Stimulated activated CD8-positive, alpha-beta memory T cell treated with anti-CD3 and anti-CD28 coated beads, Interleukin-7, amount 100 ng/mL, for 48 hours (primary cell): ENCODE measurements at places on chromosomes 4 and X.

DNA sequence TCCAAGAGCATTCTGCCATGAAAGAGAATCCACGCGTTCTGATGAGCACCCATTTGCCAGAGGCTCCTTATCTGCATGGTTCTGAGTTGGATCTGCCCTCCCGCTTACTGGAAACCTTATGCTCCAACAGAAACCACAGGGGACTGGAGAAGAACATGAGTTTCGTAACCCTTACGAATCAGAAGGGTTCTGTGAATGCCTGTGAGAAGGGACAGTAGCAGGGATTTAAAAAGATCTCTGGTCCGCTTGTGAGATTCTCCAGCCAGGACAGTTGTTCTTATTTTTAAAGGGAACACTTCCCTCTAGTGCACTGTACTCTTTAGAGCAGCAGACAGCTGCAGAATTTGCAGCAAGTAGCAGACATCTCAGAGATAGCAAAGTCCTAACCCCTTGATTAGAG, 22.5 kb upstream of the CENPU start:
- no peak for DNase-seq

DNA sequence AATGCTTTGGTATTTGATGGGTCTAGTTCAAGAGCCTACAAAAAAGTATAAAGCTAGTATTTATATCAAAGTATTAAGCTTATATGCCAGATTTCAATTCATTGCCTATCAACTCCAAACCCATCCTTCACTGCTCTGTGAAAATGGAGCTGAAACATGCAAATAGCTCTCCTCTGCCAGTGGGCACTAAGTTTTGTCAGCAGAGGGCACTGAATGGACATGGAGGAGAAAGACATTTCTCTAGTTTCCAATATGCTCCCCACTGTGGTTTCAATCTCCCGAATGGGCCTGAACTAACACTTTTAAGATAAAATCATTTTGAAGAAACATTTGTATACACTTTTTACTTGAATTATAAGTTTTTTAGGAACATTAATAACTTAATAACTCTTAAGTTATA, 12.4 kb downstream of the PPID start:
- DNase-seq: no peak

- DNase-seq: peak; percentile 14
Observed at GRCh38 chrX:2500803-2501558, at the start of the genes DHRSX and ZBED1. Gene DHRSX (minus strand): TSS chrX:2500976. CDS start chrX:2500925, 51 bp downstream. Gene ZBED1 (minus strand): TSS chrX:2500976. CDS start chrX:2490719, 10,257 bp downstream.

GRCh38 chr4:743463-744211, 38.0 kb downstream of the PCGF3 start:
- DNase-seq: no peak

- no peak for DNase-seq
Observed at GRCh38 chrX:17485391-17485790, 110.4 kb downstream of the NHS start.

DNA sequence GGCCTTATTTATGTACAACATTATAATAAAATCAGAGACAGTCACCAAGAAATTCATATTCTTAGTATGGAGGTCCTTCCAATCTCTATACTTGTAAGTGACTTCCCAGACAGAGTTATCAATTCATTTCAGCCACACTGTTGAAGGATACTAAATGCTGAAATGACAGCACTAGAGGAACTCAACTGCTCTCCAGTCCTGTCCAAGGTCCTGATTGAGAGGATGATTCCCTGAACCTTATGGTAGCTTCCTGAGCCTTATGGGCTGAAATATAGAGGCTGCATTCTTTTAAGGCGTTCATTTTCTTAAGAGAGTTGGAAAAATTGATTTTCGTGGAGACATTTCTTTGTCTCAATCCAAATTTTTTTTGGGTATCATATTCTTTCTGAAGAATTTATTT, 205.9 kb downstream of the TLL1 start:
- no peak for DNase-seq

- DNase-seq: no peak
Observed at GRCh38 chr4:170227928-170228327, 138.2 kb upstream of the AADAT start.

DNA sequence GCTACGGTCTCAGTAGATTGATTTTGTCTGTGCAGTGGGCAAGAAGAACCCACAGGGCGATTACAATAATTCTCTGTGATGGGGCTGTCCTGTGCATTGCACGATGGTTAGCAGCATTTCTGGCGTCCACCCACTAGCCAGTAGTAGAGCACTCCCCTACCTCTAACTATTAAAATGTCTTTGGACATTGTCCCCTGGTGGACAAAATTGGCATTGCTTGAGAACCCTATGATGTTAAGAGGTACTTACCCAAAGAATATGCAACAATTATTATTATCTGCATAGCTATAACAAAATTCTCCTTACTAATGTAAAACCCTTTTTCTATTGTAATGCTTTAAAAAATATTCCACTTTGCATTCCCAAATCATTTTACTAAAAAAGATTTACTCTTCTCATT, 109.5 kb upstream of the VCX3A start:
- no peak for DNase-seq

- no peak for DNase-seq
Observed at GRCh38 chr4:145531859-145532258, 50.2 kb downstream of the SMAD1 start.

GRCh38 chr4:6046526-6047129, 28.4 kb upstream of the C4orf50 start:
- DNase-seq: no peak

DNA sequence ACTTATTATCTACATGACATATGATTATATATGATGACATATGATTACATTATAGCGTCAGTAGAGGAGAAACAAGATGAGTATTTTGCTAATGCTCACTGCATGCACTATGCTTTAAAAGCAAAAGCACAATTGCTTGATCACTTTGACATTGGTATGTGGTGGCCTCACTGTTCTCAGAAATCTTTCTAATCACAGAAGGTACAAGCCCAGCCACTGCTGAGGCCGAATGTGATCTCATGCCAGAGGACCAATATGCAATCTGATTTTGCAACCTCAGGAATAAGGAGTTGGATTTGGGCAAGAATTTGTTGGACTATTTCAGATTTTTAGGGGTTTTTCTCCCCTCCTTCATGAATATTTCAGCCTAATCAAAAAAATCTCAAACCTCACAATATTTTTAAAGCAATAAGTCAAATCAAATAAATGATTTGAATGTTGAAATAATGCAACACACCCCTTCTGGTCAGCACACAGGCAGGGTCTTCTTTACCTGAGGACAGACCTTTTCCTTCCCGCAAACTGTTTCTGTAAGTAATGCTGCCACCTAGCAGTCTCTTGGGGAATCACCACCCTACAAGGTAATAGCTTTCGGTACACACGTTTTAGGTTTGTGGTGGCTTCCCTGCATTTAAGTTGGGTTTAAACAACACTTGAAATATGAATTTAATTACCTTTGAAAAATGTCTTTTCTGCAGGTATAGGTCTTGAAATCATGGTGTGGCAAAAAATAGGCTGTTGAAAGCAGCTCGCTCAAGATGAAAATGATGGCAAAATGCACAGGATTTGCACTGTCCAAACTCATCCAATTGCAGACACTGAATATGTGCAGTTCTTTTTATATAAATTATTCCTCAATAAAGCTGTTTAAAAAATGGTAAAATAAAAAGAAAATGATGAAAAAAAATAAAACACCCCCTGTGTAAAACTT, 4.8 kb upstream of the CXCL13 start:
- DNase-seq: no peak

DNA sequence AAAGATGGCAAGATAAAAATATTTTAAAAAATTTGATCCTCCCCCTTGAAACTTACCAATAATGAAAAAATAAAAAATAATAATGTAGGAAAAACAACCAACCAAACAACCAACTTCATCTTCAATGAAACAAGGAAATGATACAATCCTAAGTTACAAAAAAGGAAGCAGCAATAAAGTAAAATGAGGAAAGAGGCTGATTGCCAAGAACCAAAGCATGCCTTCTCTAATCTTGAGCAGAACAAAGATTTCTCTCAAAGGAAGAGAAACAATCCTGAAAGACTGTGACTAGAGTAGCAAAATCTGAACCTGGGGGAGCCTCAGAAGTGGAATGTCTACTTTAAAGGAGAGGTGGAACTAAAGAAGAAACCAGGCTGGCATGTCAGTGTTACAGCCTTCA, 10.9 kb upstream of the WDFY3 start:
- no peak for DNase-seq

DNA sequence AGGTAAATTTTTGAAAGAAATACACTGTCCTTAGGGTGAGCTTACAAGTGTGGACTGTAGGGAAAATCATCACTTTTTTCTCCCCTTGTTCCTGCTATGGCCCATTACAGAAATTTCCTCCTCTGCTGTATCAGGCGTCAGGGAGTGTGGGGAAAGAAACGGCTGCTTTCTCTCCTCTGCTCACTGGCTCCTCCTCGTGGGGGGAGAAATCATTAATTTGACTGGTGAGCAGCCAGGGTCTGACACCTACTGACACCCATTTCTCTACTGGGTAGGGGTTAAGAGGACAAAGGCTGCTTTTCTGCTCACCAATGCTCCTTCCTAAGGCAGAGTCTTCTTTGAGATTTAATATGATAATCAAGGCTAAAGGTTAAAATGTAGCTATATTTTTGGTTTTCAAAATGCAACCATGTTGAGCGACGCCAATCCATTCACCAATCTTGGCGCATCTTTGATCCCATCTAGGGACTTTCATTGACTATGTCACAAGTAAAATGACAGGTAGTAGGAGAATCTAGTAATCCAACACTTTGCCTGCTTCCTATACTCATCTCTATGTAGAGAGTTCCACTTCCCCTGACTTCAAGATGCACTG, 25.1 kb downstream of the SETD7 start:
- DNase-seq: peak; percentile 15

- DNase-seq: no peak
Observed at GRCh38 chr4:26484032-26484515, 6.2 kb downstream of the CCKAR start.

- no peak for DNase-seq
Observed at GRCh38 chr4:120316416-120316815, 249.8 kb upstream of the MAD2L1 start.

DNA sequence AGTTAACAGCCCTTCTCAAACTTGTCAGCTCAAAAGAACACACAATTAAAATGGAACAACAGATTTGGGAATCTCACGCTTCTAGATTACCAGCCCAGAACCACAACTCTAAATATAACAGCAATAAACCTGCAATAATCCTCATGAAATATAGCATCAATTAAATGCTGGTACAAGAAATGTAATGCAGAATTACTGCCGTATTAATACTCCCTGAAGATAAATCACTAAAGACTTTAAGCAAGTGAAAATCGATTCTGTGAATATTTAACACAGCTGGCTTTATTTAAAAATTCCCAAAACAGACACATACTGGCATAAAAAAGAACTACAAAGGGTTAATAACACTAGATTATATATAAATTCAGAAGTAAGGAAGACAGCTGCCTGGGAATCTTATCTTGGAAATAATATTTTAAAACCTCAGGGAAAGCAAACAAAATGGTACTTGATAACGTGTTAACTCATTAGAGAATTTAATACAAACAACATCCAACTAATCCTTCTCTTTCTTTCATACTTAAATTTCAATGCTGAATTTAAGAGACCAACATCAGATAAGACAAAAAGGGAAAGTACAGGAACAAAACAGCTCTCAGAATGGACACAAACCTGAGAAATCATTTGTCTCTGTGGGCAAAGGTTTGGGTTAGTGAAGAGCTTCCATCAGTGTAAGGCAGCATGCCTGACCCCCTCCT, 34.7 kb downstream of the APBB2 start:
- DNase-seq: no peak

GRCh38 chr4:16225863-16226815, at the start of gene TAPT1:
Gene TAPT1 (minus strand): TSS chr4:16226471. CDS start chr4:16226457, 14 bp downstream.
- DNase-seq: peak; percentile 67

GRCh38 chr4:154208424-154208823, 283.2 kb downstream of the DCHS2 start:
- no peak for DNase-seq

DNA sequence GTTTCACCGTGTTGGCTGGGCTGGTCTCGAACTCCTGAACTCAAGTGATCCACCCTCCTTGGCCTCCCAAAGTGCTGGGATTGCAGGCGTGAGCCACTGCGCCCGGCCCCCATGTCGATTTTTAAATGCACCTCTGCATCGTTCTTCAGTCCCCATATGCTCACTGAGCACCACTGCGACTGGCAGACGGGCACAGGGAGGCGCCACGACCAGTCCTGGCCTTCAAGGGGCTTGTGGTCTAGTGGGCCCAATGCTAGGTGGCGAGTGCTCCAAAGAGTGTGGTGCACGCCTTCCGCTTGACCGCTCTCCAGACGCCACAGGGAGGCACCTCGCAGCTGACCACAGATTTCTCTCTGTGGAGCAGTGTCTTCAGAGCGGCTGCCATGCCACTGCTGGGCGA, 11.7 kb upstream of the MSANTD1 start:
- no peak for DNase-seq

DNA sequence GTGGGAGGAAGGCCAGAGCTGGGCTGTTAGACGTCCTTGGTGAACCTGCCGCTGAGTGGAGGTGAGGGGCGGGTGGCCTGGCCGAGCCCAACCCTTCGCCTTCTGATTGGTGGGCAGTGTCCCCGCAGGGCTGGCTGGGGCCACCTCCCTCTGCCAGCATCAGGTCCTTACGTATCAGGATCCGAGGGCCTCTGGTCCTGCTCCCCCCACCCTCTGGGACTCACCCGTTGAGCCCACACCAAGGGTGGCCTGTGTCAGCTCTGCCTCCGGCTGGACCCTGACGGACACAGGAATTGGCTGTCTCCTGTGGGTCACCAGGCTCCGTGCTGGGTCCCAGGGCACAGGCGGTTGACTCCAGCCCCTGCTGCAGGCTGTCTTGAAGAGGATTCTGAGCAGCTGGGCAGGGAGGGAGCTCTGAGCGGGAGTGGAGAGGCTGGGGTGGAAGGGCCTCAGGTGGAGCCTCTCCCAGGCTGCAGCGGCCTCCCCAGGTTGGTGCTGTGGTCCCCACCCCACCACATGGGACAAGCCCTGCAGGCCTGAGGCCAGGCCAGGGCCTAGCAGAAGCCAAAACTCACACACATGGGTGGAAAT, 58.4 kb upstream of the NKX1-1 start:
- DNase-seq: no peak

- DNase-seq: no peak
Observed at GRCh38 chrX:57232658-57233360, 53.7 kb upstream of the FAAH2 start.

GRCh38 chrX:3621414-3621813, 92.0 kb downstream of the PRKX start:
- no peak for DNase-seq

DNA sequence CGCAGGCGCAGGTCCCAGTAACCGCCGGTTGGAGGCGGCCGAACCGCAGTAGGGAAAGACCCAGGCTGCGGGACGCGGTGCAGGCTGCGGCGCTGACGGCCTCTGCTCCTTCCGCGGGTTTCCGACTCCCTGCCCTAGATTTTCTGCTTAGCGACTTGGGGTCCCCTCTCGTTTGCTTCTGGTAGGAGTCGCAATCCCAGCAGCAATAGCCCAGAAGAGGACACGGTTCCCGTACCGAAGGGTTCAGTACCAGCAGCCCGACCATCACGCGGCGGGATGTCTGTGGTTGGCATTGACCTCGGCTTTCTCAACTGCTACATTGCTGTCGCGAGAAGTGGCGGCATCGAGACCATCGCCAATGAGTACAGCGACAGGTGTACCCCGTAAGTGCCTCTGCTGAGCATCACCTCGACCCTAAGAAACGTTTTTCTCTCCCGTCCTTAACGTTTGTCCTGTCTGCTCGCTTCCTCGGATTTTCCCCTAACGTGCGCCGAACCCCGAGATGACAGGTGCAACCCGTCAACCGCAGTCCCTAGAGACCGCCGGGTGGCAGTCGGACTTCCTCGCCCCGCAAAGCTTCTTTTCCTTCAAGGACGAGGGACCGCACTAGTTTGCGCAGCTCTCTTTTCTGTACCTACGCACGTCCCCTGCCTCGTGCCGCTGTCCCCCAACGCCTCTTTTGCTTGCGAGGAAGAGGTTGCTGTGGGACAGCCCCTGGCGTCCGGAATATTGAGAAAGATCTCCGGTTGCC, at the start of gene HSPA4L:
Gene HSPA4L (plus strand): TSS at position 48 of the 751 bp plus-strand sequence. CDS start 229 bp downstream, at position 277.
- DNase-seq: no peak

GRCh38 chr4:108646706-108647105, 3.7 kb upstream of the OSTC start:
- DNase-seq: no peak
